ENCODE measurements at places on chromosomes 7 and 10.

DNA sequence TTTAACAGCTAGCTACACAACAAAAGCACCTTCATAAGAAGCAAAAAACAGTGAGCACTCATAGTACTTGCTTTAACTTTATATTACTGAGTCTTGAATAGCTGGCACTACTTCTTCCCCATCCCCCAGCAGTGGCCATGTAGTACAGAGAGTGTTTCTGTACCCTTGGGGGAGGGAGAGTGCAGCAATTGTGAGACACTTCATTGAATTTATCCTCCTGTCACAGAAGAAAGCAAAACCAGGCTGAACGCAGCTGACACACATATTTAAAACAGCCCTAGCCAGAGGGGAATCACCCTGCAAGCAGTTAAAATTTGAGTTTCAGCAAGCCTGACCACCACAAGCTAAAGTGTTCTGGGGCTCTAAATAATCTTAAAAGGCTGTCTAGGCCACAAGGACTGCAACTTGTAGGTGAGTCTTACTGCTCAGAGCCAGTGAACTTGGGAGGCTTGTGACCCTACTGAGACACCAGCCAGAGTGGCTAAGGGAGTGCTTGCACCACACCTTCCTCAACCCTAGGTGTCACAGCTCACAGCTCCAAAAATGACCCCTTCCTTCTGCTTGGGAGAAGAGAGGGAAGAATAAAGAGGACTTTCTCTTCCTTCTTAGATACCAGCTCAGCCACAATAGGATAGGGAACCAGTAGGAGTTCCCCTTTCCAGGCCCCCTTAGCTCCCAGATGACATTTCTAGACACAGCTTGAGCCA, 97.7 kb upstream of the MEOX2 start:
- H3K27ac ChIP-seq = no peak overlapping the region
- H3K4me1 ChIP-seq = peaks cover 5% of the 10 kb centered on the region
- H3K27me3 ChIP-seq = no peaks in the 10 kb centered on the region

DNA sequence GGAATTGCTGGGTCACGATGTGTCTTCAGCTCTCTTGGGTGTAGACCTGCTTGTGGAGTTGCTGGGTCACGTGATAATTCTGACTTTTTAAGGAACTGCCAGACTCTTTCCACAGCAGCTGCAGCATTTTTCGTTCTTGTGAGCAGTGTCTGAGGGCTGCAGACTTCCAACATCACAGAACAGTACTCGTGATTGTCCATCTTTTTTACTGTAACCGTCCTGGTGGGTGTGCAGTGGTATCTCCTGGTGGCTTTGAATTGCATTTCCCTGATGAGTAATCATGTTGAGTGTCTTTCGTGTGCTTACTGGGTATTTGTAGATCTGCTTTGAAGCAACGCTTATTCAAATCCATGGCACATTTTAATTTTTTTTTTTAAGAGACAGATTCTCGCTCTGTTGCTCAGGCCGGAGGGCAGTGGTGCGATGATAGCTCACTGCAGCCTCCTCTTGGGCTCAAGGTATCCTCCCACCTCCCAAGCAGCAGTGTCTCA, 22.7 kb downstream of the INPP5A start:
- no peak for DNase-seq
- H3K27ac ChIP-seq = no peak overlapping the region
- H3K36me3 ChIP-seq = no peaks in the 10 kb centered on the region
- no peaks in the 10 kb centered on the region for H3K27me3 ChIP-seq
- no peak overlapping the region for H3K4me3 ChIP-seq
- H3K4me1 ChIP-seq = no peaks in the 10 kb centered on the region

GRCh38 chr7:120819861-120820260, 38.1 kb downstream of the TSPAN12 start:
- no peak for DNase-seq
- peaks cover 4% of the 10 kb centered on the region for H3K36me3 ChIP-seq
- no peak overlapping the region for H3K27ac ChIP-seq
- H3K27me3 ChIP-seq = no peaks in the 10 kb centered on the region

- H3K27me3 ChIP-seq = no peaks in the 10 kb centered on the region
- no peak overlapping the region for H3K27ac ChIP-seq
- peaks cover 4% of the 10 kb centered on the region for H3K4me1 ChIP-seq
- H3K4me3 ChIP-seq = peak overlapping the region; percentile 12
- DNase-seq = peak; percentile 78
Observed at GRCh38 chr10:95295031-95295755, 4.4 kb upstream of the PDLIM1 start.

- H3K27ac ChIP-seq = no peak overlapping the region
- no peaks in the 10 kb centered on the region for H3K36me3 ChIP-seq
- H3K27me3 ChIP-seq = no peaks in the 10 kb centered on the region
- DNase-seq = no peak
Observed at GRCh38 chr10:118835682-118836326, 81.0 kb upstream of the CACUL1 start.

GRCh38 chr10:24513155-24513554, 210.5 kb downstream of the ARHGAP21 start:
- no peak for DNase-seq
- no peaks in the 10 kb centered on the region for H3K36me3 ChIP-seq
- no peaks in the 10 kb centered on the region for H3K4me1 ChIP-seq
- no peak overlapping the region for H3K4me3 ChIP-seq
- H3K27ac ChIP-seq = no peak overlapping the region

DNA sequence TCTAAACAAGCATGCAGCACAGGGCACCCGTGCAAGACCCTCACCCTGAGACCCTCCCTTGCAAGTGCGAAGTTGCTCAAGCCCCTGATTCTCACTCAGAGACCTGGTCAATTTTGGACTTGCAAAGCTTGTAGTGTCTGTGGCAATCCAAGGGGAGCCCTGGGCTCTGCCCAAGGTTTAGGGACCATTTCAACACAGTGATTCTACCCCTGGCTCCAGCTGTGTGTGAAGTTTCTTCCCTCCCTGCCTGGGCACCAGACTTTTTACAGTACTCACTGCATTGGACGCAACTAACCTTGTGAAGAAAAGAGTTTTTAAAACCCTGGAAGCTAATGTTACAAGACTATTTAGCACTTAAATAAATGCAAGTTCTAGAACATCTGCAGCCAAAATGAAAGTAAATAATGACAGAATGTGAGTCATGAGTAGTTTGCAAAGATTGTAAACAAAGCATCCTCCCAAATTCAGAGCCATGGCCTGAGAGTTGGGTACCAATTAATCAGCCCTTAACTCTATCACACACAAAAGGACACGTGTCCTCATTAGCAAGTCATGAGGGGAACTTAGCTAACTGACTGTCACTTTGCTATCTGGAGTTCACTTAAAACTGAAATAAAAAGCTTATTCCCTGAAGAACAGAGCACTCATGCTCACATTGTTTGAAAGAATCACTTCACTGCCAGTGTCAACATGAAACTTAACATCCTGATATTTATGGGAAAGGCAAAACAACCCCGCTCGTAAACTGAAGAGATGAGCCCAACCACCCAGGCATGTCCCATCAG, 48.1 kb downstream of the RGS10 start:
- H3K4me1 ChIP-seq = no peaks in the 10 kb centered on the region
- no peak overlapping the region for H3K27ac ChIP-seq
- H3K27me3 ChIP-seq = no peaks in the 10 kb centered on the region
- H3K4me3 ChIP-seq = no peak overlapping the region

GRCh38 chr7:95794917-95795515, 22.7 kb downstream of the DYNC1I1 start:
- peak; percentile 44 for DNase-seq
- H3K27ac ChIP-seq = no peak overlapping the region
- no peaks in the 10 kb centered on the region for H3K4me1 ChIP-seq

GRCh38 chr10:121065330-121065729, 214.2 kb downstream of the WDR11 start:
- H3K4me1 ChIP-seq = no peaks in the 10 kb centered on the region
- no peak overlapping the region for H3K27ac ChIP-seq
- H3K27me3 ChIP-seq = no peaks in the 10 kb centered on the region
- H3K36me3 ChIP-seq = no peaks in the 10 kb centered on the region

DNA sequence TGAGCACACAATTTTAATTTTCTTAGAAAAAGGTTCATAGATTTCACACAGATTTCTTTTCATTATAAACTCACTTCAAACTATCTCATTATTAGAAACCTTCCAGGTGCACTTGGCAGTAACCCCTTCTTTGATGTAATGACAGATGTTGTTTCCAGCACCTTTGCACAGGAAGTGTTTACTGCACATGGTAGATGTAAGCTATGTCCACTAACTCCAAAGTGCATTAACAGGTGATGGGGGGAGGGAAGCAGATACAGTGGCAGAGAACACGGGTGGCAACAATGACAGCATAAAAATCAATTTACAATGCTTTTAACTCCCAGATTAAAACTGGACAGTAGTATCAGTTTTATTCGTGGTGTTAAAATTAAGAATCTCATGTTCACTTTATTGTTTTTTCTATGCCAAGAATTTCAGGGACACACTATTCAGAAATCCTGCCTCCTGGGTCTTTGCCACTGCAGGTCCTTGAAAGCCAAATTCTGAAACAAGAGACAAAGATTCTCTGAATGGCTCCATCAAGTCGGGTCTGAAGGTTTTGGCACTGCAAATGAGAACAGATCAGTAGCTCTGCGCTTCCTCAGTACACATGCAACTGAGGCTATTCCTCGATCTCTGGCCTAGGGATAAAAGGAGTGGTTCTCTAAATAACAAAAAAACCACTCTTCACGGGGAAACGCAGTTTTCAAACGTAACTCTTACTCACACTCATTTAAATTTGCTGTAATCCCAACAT, 187.7 kb downstream of the JAZF1 start:
- H3K27ac ChIP-seq = no peak overlapping the region
- peaks cover 6% of the 10 kb centered on the region for H3K36me3 ChIP-seq
- no peak overlapping the region for H3K4me3 ChIP-seq
- H3K4me1 ChIP-seq = peaks cover 2% of the 10 kb centered on the region
- no peaks in the 10 kb centered on the region for H3K27me3 ChIP-seq
- no peak for DNase-seq

DNA sequence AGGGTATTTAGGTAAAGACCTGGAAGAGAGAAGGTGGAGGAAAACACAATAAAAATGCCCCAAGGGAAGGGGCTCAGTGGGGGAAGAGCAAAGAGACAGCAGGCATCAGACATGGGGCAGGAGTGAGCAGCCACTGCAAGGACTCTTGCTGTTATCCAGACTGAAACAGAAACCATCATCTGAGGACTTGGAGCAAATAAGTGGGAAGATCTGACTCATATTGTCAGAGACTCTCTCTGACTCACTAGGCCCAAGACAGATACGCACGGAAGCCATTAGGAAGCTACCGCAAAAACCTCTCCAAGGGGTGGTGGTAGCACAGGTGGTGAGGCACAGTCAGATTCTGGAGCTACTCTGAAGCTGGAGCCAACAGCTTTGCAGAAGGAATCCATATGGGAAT, 110.7 kb downstream of the RNF32 start:
- DNase-seq = no peak
- no peak overlapping the region for H3K4me3 ChIP-seq
- no peaks in the 10 kb centered on the region for H3K4me1 ChIP-seq

GRCh38 chr7:21773326-21773725, 172.4 kb downstream of the CDCA7L start:
- no peak overlapping the region for H3K27ac ChIP-seq
- no peaks in the 10 kb centered on the region for H3K27me3 ChIP-seq
- DNase-seq = no peak
- peaks cover 16% of the 10 kb centered on the region for H3K4me1 ChIP-seq
- no peaks in the 10 kb centered on the region for H3K36me3 ChIP-seq
- no peak overlapping the region for H3K4me3 ChIP-seq

- DNase-seq = no peak
- no peaks in the 10 kb centered on the region for H3K4me1 ChIP-seq
- peaks cover 7% of the 10 kb centered on the region for H3K36me3 ChIP-seq
- H3K27ac ChIP-seq = no peak overlapping the region
- H3K4me3 ChIP-seq = no peak overlapping the region
- H3K27me3 ChIP-seq = no peaks in the 10 kb centered on the region
Observed at GRCh38 chr10:20276127-20276979, 460.1 kb downstream of the PLXDC2 start.

DNA sequence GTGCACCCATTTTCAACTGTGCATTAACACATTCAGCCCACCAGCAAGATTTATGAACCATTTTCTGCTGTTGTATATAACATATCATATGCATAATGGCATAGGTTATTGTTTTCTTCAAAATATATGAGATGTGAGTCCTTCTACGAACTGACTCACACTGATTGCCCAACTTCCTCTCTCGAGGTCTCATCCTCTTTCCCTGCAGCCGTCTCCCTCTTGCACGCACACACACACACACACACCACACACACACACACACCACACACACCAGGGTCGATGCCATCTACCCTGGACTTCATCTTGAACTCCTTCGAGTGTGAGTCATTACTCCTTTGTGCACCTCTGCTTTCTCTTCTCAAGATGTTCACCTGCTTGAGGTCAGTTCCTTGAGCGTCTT, 36.7 kb downstream of the EGFR start:
- no peaks in the 10 kb centered on the region for H3K27me3 ChIP-seq
- no peak for DNase-seq
- no peaks in the 10 kb centered on the region for H3K36me3 ChIP-seq
- H3K4me3 ChIP-seq = no peak overlapping the region

DNA sequence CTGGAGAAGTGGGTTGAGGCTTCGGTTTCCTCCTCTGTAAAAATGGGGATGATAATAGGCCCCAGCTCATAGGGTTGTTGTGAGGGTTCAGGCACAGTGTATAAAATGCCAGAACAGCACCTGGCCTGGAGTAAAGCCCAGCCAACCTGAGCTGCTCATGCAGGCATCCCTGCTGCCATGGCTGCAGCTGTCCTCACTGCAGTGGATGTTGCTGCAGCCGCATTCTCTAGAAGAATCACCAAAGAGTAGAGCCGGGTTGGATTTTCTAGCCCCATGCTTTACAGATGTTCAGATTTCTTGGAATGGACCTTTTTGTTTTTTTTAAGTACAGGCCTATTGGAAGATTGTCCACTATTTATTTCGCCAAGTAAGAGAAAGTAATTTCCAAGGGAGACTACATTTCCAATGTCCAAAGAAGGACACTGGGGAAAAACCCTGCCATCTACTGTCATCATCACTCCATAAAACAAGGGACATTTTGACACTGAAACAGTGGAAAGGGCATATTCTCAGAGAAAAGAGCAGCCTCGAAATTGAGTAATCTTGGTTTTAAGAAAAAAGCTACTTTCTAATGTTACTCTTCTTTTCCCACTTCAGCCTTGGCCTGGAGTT, 147.5 kb upstream of the TCF7L2 start:
- H3K27me3 ChIP-seq = no peaks in the 10 kb centered on the region
- H3K27ac ChIP-seq = no peak overlapping the region
- H3K4me3 ChIP-seq = no peak overlapping the region
- peaks cover 4% of the 10 kb centered on the region for H3K4me1 ChIP-seq

GRCh38 chr10:93079663-93080349, 6.1 kb downstream of the CYP26A1 start:
- no peak for DNase-seq
- H3K36me3 ChIP-seq = peaks cover 34% of the 10 kb centered on the region
- H3K4me3 ChIP-seq = no peak overlapping the region
- H3K27me3 ChIP-seq = peaks cover 18% of the 10 kb centered on the region

- H3K4me3 ChIP-seq = no peak overlapping the region
- peaks cover 4% of the 10 kb centered on the region for H3K4me1 ChIP-seq
- H3K36me3 ChIP-seq = peaks cover 9% of the 10 kb centered on the region
- no peak overlapping the region for H3K27ac ChIP-seq
Observed at GRCh38 chr10:30463944-30464451, 30.0 kb downstream of the MAP3K8 start.
